COR-L47 (cell line): ENCODE measurements at places on chromosomes 16 and 17.

DNA sequence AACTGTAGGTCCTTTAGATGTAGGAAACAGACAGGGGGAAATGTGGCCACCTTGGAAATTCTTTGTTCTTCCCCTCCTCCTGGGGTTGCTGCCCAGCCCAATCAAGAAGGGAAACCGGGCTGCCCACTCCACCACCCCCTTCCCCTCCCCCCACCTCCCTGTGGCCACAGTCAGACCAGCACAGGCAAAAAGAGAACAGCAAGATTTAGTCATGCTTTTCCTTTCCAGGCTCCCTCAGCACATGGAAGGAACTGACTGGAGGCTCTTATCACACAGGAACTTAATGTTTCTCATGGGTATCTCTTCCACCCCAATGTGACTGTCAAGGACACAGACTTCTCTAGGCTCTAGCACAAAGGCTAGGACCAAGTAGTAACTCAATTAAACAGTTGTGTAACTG, 3.0 kb upstream of the CCL1 start:
- no peak for DNase-seq

GRCh38 chr16:84528322-84528721, 23.9 kb upstream of the MEAK7 start:
- no peak for DNase-seq

GRCh38 chr16:26981266-26981938, 85.3 kb upstream of the C16orf82 start:
- no peak for DNase-seq

DNA sequence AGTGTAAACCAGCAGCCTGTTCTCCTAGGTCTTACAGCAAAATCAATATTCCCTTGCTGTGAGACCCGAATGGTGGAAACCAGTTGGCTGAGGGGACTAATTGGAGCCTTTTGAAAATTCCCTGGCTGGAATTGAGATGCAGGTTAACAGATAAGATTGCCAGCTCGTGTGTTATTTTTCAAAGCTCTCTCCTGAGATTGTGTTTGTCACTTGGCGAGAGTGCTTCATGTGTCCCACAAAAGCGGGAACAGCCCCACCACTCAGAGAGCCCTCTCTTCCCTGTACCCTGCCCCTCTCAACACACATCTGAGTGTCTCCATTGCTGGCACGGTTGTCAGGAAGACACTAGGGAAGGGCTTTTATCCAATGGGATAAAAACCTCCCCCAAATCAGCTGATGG, 356.1 kb downstream of the CPPED1 start:
- no peak for DNase-seq

- no peak for DNase-seq
Measured at GRCh38 chr17:47224966-47225365, 15.8 kb downstream of the MYL4 start.
